ENCODE measurements at places on chromosomes 7 and 10. TPM values are rescaled to one million over a fixed set of nuclear protein-coding genes. Genes with fewer than 3 reads are reported as not detected.

The SLC16A9 gene
- 10.3 TPM for total RNA-seq

The C10orf143 gene
- total RNA-seq, result 0.71 TPM

The FBXO24 gene
- total RNA-seq, result 0.21 TPM

The TUBB8 gene
- total RNA-seq, result not detected

The HABP2 gene
- not detected for total RNA-seq

The KLF14 gene
- not detected for total RNA-seq

The SORBS1 gene
- total RNA-seq, result 0.07 TPM

Measured in airway epithelial cell (primary cell).